Right renal pelvis (tissue), 4 donors: ENCODE measurements at places on chromosomes 7 and 10. TPM values are rescaled to one million over a fixed set of nuclear protein-coding genes. Genes with fewer than 3 reads are reported as not detected.

The CYP2W1 gene
- polyA plus RNA-seq, result 3.0 TPM

The BPGM gene
- 48.5 TPM for polyA plus RNA-seq

The ADAM22 gene
- 12.6 TPM for polyA plus RNA-seq

The COBL gene
- polyA plus RNA-seq, result 17.4 TPM

The GPR141 gene
- polyA plus RNA-seq, result 0.39 TPM

The EGR2 gene
- polyA plus RNA-seq, result 1.4 TPM

The ZNF488 gene
- polyA plus RNA-seq, result 4.8 TPM

The CNTNAP2 gene
- 22.5 TPM for polyA plus RNA-seq
